ENCODE measurements at places on chromosomes 3 and 15.
A peak's percentile ranks its signal among the peaks of the same experiment; 100 is the strongest.

GRCh38 chr3:43048470-43048869 is 57.4 kb downstream of the POMGNT2 start:
- no peak for DNase-seq

DNA sequence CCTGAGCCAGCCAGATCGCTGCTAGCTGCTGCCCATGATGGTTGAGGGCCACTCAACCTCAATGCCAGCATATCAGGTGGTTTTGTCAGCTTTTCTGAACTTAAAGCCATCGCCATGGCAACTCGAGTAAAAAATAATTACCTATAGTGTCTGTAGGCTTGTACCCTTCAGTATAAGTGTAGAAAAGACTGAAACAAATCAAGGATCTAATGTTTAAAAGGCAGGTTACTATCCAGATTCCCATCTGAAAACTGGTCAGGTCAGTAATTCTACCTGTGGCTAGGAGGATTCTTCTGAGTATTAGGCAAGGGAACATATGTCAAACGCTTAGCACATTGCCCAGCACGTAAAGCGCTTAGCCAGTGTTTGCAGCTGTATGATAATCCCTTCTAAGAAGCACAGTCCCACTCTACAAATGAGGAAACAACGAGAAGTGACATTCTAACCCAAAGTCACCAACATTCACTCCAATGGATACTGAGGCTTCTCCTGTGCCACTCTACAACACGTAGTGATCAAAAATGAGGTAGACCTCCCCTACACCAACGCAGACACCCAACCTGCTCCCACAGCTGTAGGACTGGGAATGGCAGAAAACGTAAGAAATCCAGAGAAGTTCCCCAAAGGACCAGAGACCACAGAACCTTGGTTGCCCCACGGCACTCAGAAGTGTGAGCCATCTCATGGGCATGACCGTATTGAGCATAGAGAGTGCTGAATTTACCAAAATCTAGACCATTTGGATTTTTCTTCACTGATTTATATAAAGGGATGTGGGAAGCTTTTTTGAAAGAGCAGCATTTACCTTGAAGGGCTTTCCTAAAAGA is 55.3 kb downstream of the SLTM start:
- DNase-seq, result no peak

- no peak for DNase-seq
These were observed 29.1 kb downstream of the FLNB start for GRCh38 chr3:58037141-58037910.

DNA sequence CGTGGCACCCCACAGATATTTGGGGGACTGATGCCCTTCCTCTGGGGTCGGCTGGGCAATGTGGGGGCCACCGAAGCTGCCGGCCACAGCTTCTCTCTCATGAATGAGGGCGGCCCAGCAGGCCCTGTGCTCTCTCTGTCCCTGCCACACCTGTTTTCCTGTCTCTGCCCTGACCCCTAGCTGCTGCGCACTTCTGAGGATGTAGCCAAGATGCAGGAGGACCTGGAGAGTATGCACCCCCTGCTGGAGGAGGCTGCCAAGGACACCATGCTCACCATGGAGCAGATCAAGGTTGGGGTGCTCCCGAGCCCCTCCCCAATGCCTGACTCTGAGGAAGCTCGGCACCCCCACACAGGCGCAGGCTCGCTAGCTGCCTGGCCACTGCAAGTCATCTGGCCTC is 59.7 kb downstream of the SEMA3G start:
- peak; percentile 29 for DNase-seq

DNA sequence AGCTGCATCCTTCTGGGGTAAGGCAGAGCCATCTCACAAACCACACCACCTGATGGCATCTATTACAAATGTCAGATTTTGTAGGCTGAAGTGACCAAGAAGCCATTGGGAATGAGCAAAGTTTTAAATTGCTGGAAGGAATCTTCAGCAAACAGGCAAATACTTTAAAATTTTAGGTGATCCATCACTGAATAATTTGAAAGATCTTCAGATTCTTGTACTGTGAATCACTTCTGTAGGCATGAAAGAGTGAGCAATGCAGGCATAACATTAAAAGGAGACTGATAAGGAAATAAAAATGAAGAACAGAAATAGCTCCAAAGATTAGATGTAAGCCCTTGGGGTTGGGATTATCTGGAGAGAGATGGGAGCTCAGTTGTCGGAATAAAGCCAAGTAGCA is 36.0 kb upstream of the ALDH1L1 start:
- DNase-seq, result no peak

DNA sequence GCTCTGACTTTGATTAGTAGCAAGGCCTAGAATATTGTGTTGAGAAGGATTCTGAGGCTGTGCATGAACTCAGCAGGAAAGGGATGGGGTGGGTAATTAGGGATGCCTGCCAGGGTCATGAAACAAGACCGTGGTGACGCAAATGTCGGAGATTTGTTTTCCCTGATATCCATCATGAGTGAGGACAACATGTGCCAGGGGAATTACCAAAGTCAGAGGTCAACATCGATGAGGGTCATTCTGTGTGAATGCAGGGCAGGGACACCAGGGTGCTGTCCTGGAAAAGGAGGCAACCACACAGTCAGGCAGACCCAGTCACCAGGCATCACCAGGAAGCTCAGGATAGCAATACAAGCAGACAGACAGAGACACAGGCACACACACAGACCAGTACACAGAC is 52.2 kb downstream of the SLCO2A1 start:
- DNase-seq, result no peak
